Mucosa of gallbladder (tissue), 1 donor: ENCODE measurements at places on chromosomes 3 and 15.
A peak's percentile ranks its signal among the peaks of the same experiment; 100 is the strongest.

GRCh38 chr3:130488769-130489450 is 28.1 kb upstream of the COL6A6 start:
- DNase-seq, result no peak

- peak; percentile 26 for DNase-seq
Observed at GRCh38 chr3:117131259-117131658, 421.7 kb downstream of the TUSC7 start.

- no peak for DNase-seq
Observed at GRCh38 chr3:124579641-124580040, 150.6 kb upstream of the UMPS start.

DNA sequence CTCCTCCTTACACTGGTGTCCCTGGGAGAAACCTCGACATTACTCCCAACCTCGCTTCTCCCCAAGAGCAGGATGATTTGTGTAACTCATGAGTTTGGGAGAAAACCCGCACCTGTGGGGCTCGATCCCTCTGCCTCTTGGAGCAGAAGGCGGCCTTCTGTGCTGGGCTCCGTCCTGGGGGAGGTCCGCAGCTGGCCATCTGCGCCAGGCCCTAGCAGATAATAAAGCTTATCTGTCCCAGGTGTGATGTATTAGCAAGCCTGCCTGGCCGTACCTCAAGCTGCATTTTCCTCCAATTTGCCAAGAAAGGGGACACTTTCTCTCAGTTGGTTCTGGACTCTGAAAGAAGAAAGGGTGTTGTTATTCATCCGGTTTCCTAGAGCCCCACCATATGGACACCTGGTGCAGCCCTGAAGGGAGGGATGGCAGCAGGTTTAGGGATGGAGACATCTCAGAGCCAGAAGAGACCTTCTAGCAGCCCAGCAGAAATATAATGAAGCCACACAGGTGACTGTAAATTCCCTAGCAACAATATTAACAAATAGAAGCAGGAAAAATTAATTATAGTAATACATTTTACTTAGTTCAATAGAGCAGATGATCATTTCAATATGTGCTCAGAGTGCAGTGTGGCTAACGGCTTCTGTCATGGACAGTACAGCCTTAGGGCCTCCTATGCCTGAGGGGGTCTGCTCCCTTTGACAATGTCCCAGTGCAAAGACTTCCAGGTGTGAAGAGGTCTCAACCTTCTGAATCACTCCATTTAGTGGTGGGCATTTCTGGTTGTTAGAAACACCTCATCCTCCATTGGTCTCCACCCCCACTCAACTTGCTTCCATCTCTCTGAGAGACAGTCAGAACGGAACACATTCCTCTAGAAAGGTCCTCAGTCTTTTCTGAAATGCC is 94.8 kb downstream of the CPN2 start:
- DNase-seq, result no peak

GRCh38 chr3:64053117-64053516 is 29.8 kb upstream of the PSMD6 start:
- DNase-seq, result no peak

DNA sequence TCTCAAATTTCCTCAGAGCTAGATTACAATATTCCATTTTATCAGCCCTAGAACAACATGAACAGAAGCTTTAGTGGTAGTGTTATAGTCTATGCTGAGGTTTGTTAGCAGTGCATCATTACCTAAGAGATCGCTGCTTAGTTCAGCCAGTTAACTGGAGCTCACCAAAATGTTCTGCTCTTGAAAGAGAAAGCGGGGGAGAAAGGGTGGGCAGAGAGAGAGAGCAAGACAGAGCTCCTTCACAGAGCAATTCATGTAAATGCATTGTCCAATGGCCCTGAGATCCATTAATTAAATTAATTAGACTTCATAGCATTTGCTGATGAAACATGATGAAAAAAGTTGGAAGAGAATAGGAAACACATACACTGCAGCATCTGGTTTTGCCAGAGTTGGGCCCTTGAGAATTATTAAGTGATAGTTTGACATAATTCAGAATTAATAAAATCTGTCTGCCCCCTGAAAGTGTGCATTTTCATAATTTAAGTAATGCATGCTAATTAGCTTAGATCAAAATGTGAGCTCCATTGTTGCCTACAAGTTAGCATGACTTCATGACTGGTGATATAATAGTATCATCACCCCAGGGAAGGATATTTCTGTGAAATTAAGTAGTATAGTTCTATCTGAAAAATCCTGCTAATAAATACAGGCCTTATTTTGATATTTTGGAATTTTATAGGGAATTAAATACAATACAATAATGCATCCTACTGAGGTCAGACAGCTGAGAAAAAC is 86.9 kb upstream of the LYSMD4 start:
- no peak for DNase-seq

DNA sequence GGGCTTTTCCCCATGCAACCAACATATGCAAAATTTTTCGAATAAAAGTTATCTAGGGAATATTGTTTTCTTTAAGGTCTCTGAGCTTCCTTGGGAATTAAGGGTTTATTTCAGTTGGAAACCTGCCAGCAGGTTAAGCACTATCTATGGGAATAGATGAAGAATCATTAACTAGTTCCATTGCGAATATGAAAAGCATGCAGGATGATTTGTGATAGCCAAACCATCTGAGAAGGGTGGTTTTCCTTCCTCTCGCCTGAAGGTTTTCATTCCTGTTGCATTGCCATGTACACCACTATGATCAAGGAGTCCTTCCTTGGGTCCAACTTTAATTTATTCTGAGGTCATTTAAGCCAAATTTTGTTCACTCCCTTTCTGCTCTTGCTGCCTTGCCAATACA is 184.9 kb downstream of the NR2F2 start:
- no peak for DNase-seq

DNA sequence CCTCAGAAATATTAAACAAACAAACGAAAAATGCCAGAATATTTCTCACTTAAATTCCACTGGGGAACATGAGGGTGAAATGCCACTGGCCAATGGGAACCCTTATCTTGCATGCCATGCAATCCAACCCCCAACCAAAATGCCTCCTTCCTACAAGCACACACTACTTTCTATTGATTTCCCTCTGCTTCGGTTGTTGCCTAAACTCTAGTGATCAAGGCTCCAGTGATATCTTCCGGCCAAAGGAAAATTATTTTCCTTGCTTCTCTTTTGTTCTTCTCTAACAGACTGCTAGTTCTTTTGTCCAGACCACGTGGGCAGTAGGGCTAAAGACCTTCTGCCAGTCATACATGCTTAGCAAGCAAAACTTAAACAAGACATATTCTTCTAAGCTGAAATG is 115.7 kb downstream of the TMCC1 start:
- DNase-seq, result no peak

DNA sequence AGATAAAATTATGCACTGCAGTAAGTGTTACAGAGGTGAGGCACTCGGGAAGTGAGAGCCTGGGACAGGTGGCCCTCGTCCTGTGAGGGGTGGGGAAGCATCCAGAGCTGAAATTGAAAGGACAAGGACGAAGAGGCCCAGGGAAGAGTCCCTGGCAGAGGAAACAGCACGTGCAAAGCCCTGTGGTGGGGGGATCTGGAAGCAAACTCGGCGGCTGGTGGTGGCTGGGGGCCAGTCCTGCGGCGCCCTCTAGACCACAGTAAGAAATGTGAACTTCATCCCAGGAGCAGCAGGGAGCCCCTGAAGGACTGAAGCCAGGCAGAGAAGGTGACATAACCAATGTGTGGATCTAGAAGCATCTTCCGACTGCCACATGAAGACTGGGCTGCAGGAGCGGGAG is 42.8 kb downstream of the GRIP2 start:
- DNase-seq, result no peak

DNA sequence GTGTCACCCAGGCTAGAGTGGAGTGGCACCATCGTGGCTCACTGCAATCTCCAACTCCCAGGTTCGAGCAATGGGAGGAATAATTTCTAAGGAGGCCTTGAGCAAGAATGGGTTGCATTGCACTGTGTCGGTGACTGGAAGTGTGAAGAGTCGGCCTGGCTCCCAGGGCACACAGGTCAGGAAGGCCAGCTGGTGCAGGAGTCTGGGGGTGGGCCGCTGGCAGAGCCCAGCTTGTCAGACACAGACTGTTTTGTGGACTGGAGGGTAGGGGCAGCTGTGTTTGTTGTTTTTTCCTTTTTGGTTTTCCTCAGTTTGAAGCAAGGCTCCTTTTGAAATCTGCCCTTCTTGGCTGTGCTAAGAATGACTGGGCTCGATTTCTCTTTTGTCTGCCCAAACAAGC is 66.2 kb downstream of the ITGA11 start:
- no peak for DNase-seq

DNA sequence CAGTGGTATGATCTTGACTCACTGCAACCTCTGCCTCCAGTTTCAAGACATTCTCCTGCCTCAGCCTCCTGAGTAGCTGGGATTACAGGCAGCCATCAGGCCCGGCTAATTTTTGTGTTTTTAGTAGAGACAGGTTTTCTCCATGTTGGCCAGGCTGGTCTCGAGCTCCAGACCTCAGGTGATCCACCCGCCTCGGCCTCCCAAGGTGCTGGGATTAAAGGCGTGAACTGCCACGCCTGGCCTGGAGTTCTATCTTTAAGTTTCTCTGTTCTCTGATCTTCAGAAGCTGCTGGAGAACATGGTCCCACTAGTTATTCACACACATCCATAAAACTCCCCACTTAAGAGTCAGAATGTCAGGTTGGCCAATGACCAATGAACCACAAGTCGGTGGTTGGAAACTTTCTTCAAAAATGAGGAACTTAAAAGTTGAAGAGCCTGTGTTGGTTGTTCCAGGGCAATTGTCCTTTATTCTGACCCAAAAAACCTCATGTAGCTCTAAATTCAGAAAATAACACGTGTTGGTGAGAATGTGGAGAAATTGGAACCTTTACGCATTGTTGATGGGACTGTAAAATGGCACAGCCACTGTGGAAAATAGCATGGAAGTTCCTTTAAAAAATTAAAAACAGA is 55.9 kb upstream of the PIK3CB start:
- peak; percentile 17 for DNase-seq

GRCh38 chr3:149626671-149627070 is 31.2 kb downstream of the WWTR1 start:
- no peak for DNase-seq

DNA sequence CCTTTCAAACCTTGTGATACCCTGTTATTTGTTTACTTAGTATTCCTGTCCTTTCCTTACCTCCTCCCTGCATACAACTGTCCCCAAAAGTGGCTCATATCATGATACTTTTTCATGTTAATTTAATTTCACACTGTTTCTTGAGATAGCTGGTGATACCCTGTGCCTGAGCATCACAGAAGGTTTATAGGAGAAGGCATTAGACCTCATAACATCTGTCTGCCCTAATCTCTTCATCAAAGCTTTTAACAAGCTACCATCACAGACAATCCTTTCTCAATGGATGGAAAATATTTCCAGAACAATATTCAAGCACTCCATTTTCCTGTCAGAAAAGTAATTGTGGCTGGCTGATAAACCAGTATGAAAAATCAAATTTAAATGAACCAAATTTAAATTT is 81.6 kb downstream of the SSR3 start:
- DNase-seq, result no peak

DNA sequence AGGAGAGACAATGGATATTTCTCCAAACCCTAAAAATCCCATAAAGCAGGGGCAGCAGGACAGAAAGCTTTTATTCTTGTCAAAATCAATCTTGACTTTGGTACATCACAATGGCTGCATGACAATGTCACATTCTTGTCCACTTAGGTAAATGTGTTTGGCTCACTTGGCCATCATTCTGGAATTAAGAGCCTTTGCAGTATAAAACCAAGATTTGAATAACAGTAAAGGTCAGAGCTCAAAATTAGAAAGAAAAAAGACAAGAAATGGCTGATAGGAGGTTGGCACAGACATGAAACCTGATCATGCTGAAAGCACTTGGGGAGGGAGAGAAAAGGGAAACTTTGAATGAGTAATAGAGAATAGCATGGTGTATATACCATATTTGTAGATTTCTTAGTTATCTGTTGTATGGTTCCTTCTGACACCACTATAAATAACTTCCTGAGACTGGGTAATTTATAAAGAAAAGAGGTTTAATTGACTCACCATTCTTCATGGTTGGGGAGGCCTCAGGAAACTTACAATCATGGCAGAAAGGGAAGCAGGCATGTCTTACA is 158.5 kb upstream of the SGO1 start:
- DNase-seq, result no peak

GRCh38 chr3:139355476-139355875 is 11.7 kb downstream of the MRPS22 start:
- DNase-seq, result no peak
